ENCODE measurements at places on chromosomes 4 and X. TPM values are rescaled to one million over a fixed set of nuclear protein-coding genes. Genes with fewer than 3 reads are reported as not detected.

DNA sequence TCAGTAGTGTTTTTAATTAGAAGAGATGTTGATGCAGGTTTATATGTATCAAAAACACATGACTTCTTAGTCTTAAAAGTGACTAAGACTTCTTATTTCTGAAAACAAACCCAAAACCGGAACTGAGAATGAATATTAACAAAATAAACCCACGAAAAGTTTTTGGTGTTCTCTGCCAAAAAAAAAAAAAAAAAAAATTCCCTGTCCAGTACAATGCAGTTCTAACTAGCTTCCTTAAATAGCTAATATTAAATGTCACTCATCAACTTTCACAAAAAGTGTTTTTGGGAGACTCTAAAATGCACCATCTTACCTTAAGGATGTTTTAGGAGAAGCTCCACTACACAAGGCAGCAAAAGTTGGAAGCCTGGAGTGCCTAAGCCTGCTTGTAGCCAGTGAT lies 2.0 kb downstream of the ANKRD37 start:
- no peak for DNase-seq

- DNase-seq: no peak
Measured at GRCh38 chr4:88697141-88697540, 488 bp downstream of the NAP1L5 start.

GRCh38 chr4:157076578-157076947 lies 613 bp downstream of the GLRB start:
- DNase-seq: no peak

- no peak for DNase-seq
Measured at GRCh38 chr4:104015680-104016079, 295.9 kb upstream of the TACR3 start.

CENPVL2 gene
- total RNA-seq: not detected

PHKA1 gene
- 3.9 TPM for total RNA-seq

TIMP1 gene
- 51.4 TPM for total RNA-seq

PRDM5 gene
- 37.0 TPM for total RNA-seq

COL4A5 gene
- 76.4 TPM for total RNA-seq

Measured in skin of body (tissue), 3 donors.